ENCODE measurements at places on chromosomes 5 and 9.

DNA sequence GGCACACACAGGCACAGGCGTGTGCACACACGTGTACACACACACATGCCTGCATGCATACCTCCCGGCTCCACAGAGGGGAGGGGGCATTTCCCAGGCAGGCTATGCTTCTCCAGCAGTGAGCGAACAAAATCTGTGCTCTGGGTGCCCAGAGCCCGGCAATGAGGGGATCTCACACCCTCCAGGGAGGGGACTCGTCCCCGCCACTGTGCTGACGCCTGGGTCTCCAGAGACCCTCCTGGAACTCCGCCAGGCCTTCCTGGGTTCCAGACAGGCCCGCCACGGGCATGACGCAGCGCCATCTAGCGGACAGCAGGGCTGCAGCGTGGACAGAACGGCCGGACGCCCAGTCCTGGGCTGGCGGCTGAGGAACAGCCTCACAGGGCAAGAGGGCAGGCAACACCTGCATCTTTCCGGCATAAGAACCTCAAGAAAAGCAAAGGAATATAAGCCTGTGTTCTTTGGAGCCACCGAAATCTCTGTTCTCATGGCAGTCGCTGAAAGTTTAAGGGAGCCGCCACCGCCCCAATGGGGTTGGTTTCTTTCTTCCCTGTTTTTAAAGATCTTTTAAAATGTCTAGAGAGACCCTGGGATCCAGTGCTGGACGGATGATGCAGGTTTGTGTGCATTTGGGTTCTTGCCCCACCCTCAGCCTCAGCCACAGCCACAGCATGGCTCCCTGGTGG, 135.6 kb upstream of the PPP1R26 start:
- DNase-seq = peak; percentile 82

DNA sequence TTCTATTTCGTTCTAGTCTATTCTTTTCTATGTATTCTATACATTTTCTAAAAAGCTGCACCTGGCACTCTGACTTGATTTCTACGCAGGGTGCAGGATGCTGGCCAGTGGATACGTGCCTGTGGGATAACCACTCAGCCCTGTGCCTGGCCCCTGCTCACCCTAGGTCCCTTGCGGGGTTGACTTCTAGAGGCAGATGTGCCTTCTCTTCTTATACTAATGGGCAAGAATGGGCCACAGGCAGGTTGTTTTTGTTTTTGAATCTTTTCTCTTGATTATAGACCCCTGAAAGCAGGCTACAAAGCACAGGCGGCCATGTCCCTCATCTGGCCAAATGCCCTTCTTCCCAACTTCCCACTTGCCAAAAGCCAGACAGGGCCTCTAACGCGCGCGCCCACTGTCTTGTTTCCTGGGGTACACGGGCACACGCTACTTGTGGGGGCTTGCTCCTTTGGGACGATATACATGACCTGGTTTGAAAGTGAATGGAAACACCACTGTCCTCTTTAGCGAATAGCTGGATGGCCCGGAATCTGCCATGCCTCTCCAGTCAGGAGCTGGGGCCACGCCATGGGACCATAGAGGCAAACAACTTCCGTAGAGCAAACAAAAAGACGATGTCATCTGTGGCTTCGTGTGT, 162.7 kb upstream of the IRX2 start:
- DNase-seq = no peak

DNA sequence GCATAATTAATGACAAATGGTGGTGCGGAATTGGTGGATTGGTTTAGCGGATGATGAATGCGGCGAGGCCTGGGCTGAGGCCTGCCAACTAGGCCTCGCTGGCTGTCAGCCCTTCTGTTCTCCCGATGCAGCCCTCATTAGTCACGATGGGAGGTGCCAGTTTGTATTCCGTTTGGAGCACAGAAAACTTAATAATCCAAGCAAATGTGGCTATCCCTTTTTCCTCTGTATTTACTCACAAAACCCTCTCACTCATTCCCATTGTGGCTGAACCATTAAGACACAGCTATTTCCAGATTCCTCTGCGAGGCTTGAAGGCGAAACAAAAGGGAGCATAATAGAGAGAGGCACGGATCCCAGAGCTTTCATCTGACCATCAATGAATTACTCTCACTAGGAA, 114.3 kb downstream of the MVB12B start:
- DNase-seq = no peak

DNA sequence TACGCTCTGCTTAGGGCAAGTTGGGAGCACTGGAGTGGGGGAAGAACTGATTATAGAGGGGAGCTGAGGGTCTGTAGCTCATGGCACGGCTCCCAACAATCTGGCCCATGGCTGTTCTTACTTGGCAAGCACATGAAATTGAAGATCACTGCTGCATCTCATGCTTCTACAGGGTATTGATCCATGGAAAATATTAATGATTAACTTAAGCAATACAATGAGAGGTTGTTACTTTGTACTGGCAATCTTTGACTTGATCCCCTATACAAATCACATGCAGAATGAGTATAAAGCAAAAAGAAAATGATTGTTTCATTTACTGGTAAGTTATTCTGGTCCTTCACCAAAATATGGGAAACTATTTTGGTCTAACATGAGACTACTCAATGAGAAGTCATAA, 481.1 kb downstream of the PDE4D start:
- DNase-seq = no peak

GRCh38 chr5:173781816-173782670, 106.1 kb upstream of the CPEB4 start:
- no peak for DNase-seq

GRCh38 chr5:158569534-158569933, 530.2 kb downstream of the EBF1 start:
- DNase-seq = no peak

- DNase-seq = no peak
Measured at GRCh38 chr5:178535299-178536175, 54.7 kb downstream of the COL23A1 start.

DNA sequence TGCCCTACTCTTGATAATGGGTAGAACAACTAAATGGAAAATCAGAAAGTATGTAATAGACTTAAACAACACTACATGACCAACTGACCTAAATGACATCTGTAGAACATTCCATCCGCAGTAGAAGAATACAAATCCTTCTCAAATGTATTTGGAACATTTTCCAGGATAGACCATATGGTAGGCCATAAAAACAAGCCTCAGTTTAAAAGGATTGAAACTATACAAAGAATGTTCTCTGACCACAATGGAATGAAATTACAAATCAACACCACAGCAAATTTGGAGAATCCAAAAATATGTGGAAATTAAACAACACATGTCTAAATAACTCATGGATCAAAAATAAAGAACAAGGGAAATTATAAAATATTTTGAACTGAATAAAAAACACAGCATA, 189.2 kb downstream of the NDUFS4 start:
- no peak for DNase-seq

GRCh38 chr9:104104360-104104759, 10.3 kb downstream of the SMC2 start:
- DNase-seq = no peak

- no peak for DNase-seq
Measured at GRCh38 chr5:37957218-37957617, 117.4 kb upstream of the GDNF start.

DNA sequence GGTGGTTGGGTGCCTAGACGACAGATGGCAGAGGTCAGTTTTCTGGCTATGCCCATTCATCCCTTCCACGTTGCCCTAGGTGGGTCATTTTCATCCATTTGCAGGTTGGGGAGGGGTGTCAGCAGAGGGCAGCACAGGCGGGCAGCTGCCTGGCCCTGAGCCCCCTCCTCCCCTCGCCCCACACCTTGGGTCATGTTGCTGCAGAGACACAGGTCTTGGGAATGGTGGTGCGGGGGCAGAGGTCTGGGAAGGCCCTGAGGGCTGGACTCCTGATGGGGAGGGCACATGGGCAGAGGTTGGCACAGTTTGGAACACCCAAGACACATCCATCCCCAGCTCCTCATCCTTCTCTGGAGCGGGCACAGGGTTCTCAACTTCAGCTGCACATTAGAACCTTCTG, 103.2 kb upstream of the LMX1B start:
- DNase-seq = no peak

DNA sequence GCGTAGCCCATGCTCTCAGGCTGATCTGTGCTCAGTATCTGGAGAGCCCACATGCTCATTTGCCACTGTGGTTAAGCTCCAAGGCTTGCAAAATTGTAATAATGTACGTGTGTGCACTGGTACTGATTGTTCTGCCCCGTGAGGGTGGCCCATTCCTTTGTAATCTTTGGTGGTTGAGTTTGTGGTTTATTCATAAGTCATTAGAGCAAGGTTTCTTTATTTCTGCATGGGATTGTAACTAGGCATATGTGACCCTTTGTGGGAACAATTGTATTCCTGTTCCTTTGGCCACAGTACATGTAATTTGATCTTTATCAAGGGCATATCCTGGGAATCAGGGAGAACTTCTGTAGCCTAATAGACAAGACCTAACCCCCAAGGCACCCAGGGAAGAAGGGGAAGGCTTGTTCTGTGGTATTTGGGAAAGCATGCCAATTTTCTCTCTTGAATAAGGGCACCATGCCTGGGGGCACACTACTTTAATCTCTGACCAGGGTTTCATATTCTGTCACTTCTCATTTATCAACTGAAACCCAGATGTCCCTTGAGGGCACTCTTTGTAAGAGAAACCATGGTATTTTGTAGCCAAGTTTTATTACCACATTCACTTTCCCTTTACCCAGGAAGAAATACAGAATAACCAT, 74.6 kb downstream of the NPR3 start:
- DNase-seq = no peak

GRCh38 chr9:134652291-134653225, 11.0 kb downstream of the COL5A1 start:
- no peak for DNase-seq

- DNase-seq = no peak
Measured at GRCh38 chr5:73370640-73371583, 77.7 kb downstream of the FOXD1 start.

DNA sequence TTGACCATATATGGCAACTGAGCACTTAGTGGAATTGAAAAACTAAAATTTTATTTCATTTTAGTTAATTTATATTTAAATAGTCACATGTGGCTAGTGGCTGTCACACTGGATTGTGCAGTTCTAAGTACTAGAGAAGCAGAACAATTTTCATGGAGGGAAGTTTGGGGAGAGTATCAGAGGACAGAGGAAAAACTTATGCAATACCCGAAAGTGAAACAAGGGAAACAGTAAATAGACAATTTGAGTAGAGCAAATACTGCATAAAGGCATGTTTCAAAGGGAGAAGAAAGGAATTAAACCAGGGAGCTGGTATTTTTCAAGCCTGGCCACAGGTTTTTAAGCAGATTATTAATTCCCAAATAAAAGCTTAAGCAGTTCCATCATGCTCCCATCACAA, 590.5 kb upstream of the RORB start:
- no peak for DNase-seq

- no peak for DNase-seq
Measured at GRCh38 chr5:150123542-150123941, 32.1 kb downstream of the PDGFRB start.

GRCh38 chr9:33721674-33722358, 73.5 kb upstream of the PRSS3 start:
- peak; percentile 84 for DNase-seq

- no peak for DNase-seq
Measured at GRCh38 chr5:87385802-87386201, 26.9 kb downstream of the CCNH start.

- no peak for DNase-seq
Measured at GRCh38 chr9:131252120-131252519, 24.2 kb downstream of the FAM78A start.

GRCh38 chr9:95249986-95250385, 67.5 kb downstream of the FANCC start:
- DNase-seq = no peak

DNA sequence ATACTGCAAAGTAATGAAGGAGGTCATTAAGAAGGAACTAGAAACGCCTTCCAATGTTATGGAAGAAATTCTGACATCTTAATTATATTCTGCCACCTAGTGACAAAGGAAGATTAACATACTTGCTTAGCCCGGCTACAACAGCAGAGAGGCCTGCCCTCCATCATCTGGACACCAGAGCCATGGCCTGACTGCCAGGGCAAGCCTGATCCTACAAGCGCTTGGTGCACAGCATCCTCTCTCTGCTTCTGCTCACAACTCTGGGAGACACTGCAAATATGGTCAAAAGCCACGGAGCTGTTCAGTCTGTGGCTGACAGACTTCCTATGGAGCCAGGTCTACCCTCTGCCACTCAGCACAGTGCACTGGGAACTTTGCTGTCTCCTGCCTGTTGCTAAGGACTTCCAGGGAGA, 87.3 kb upstream of the SLC44A1 start:
- peak; percentile 86 for DNase-seq

DNA sequence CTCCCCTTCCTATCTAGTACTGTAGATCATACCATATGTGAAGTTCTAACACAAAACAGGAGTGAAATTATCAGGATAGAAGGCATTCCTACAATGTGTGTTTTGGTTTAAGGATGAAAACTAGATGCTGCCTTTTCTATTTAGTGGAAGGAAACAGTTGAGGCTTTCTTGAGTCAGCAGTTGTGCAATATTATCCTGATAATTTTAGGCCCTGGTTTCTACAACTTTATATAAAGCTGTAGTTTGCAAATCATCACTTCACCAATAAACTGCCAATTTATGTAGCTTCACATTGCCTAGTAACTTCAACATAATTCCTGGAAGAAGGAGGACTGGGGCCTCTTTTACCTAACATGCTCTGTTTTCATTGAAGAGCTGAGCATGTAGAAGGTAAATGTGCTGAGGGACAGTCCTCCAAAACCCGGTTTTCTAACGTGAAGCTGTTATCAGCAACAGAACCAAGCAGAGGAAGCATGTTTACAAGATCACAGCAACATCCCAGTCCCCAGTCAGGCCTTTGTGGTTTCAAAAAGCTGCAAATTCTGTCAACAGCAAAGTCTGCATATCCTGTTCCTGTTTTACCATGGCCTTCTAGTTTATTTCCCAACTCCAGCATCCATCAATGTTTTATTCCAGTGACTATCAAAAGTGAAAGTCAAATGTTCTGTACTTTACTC, 513.4 kb upstream of the MEF2C start:
- DNase-seq = no peak

- no peak for DNase-seq
Measured at GRCh38 chr9:6564868-6565267, 80.7 kb downstream of the GLDC start.

- no peak for DNase-seq
Measured at GRCh38 chr5:55363856-55364255, 56.1 kb downstream of the MTREX start.

DNA sequence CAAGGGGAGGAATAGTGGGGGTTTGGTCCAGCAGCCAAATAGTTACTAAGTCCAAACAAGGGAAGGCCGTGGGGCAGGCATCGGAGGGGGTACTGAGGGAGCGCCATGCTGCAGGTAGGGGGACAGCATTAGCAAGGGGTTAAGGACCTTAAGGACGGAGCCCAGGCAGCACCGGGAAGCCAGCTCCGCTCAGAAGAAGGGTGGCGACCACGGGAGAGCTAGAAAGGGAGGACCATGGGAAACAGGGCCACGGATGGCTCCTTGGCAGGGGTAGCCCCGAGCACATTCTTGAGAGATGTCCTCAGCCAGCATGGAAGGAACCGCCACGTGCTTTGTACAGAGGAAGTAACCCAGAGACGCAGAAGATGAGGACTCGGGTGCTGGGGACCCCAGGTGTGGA, 76.2 kb upstream of the STXBP1 start:
- no peak for DNase-seq
